ENCODE measurements at places on chromosomes 1 and 21.

DNA sequence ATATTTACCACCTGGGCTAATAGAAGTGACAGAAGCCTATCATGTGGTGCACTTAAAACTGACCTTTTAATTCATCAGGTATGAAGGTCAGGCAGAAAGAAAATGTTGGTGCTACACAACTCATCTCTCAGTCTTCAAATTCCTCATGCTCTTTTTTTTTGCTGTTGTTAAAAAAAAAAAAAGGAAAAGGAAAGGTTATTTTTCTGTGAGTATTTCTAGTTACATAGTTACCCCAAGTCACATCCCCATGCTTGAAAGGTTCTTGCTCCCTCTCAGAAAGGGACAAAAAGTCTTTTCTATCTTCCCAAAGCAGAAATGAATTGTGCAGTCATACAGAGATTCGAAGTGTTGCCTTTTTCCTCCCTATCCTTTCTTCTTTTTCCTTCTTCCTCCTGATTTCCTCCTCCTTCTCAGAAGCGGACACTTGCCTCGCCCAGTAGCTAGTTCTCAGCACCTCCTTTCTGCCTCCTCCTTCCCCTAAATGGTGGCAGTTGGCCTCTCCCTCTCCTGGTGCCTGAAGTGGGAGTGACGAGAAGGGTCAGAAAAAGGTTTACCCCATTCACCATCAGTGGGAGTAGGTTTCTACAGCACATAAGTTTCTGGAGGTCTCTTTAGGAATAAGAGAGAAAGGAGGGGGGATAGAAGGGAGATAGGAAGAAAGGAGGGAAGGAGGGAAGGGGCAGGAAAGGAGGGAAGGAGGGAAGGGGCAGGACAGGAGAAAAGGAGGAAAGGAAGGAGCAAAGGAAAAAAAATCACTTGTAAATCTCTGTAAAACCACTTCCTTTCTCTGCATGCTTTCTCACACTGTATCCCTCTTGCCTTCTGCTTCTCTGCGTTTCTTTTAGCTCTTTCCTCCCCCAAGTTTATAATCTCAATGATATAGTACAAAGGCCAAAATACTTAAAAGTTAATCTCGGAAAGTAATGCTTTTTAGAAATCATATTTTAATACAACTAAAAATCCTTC is 20.4 kb upstream of the C1orf105 start:
- DNase-seq, result no peak

DNA sequence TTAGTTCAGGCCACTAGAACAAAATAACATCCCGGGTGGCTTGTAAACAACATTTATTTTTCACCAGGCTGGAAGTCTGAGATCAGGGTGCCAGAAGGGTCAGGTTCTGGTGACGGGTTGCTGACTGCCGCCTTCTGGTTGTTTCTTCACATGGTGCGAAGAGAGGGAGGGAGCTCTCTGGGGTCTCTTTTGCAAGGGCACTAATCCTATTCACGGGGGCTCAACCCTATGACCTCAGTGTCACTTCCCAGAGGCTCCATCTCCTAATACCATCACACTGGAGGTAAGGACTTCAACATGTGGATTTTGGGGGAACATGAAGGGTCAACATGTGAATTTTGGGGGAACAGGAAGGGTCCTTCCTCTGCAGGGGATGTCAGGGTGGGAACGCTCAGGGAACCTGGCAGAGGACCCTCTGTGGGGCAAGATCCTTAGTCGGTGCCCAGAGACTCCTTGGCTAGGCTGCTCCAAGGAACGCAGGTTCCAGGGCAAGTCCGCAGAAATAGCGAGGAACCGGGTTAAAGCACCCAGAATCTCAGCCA is 8.7 kb upstream of the C2CD2 start:
- no peak for DNase-seq

- no peak for DNase-seq
These were observed 18.0 kb upstream of the ACTRT2 start for GRCh38 chr1:3003039-3003940.

- peak; percentile 96 for DNase-seq
These were observed 2.0 kb upstream of the TRNP1 start for GRCh38 chr1:26991310-26992116.

GRCh38 chr1:226181996-226182714 is 4.4 kb downstream of the ACBD3 start:
- peak; percentile 87 for DNase-seq

GRCh38 chr1:214216021-214216420 is 64.9 kb upstream of the SMYD2 start:
- no peak for DNase-seq

GRCh38 chr1:74791491-74791890 is 58.5 kb downstream of the TYW3 start:
- no peak for DNase-seq

GRCh38 chr1:177984136-177984525 is 14.3 kb upstream of the SEC16B start:
- peak; percentile 98 for DNase-seq

DNA sequence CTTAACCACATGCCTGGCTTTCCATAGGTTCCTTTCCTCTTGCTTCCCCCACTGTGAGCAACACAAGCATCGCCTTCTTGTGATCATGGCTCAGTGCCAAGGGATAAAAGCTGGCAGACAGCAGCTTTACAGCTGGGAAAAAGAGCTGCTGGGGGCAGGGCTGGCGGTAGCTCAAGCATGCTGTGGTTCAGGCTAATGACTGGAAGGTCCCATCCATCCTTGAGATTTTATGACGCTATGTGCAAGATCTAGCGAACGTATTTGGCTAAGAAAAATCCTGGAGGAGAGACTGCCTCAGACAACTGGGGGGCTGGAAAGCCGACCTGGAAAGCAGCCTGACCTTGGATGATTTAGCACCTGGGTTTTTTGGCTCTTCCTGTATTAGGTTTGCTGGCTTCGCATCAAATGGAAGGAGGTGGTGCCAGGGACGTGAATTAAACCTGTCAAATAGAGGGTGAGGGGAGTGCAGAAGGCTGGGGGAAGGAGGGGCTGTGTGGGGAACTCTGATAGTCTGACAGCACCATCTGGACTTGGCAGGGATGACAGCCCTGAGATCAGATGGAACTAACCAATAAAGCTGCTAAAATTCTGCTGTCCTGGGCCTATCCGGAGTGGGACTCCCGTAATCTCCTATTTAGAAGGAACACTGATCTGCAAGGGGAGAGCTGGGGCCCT is 34.8 kb downstream of the ZMYND12 start:
- DNase-seq, result peak; percentile 94

Measured in fibroblast of mammary gland (primary cell).